ENCODE measurements at places on chromosomes 4 and X.

- no peaks in the 10 kb centered on the region for H3K4me1 ChIP-seq
- no peak overlapping the region for H3K27ac ChIP-seq
- H3K27me3 ChIP-seq, result no peaks in the 10 kb centered on the region
- H3K36me3 ChIP-seq, result no peaks in the 10 kb centered on the region
Measured at GRCh38 chr4:109182696-109183095, 119.8 kb downstream of the COL25A1 start.

DNA sequence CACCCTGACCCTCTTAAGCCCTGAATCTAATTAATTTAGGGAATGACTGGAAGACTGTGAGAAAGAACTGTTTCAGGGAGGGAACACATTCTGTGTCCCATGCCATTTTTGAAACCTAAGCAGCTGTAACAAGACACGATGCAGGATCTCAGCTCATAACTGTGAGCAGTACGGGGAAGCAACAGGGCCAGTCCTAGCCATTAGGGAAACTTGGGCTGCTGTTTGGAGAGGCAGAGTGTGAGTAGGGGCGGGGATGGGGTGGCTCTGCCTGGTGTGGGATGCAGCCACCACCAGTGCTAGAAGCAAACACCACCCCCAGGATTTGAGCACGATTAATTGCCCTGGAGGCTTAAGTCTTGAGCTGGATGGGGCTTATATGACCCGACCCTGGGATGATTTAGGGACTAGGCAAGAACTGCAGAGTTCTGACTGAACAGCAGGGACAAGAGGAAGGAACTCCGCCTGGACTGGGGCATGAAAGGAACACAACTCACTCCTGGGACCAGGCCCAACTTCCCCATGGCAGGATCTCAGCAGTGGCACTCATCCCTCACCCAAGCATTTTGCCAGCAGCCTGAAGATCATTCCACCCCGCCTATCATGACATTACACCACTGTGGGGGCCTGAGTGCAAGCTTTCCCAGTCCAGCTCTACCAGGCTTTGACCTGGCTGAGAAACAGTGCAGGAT lies 43.1 kb downstream of the ATRX start:
- peak; percentile 3 for DNase-seq
- no peaks in the 10 kb centered on the region for H3K27me3 ChIP-seq
- H3K4me1 ChIP-seq, result no peaks in the 10 kb centered on the region
- H3K36me3 ChIP-seq, result no peaks in the 10 kb centered on the region

DNA sequence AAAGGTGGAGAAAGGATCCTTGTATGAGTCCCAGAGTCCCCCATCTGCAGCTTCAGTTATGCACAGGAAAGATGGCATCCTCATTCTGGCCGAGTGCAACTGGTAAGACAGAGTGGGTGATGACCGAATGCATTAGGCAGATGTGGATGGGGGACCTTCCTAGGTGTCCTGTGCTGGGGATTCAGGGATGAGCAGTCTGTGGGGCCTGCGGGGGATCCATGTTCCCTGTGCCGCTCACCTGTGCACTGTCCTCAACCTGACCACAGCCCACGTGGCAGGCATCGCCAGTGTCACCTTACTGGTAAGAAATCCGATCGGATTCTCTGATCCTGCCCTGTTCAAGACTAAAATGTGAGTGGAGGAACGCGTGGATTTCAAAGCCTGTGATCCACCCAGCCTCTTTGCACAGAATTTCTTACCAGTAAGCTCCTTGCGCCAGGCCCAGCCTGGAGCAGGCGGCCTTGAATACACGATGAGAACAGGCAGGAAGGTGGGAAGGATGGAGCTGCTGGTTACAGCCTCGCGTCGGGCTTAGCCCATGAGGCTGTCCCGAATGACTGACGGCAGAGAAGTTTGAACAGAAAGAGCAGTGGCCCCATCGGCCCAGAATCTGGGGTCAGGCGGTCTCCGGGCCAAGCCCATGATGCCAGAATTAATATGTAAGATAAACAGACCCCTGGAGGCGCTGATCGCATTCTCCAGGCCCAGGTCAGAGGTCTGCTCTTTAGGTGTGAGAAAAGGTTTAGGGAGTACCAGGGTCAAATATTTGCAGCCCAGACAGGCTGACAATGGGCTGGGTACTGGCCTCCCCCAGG lies 56.5 kb downstream of the CPZ start:
- H3K4me3 ChIP-seq, result no peak overlapping the region
- H3K4me1 ChIP-seq, result no peaks in the 10 kb centered on the region
- H3K36me3 ChIP-seq, result no peaks in the 10 kb centered on the region
- peaks cover 2% of the 10 kb centered on the region for H3K27me3 ChIP-seq
- DNase-seq, result no peak
- no peak overlapping the region for H3K27ac ChIP-seq

GRCh38 chr4:121071640-121072223 lies 603 bp downstream of the NDNF start:
- H3K36me3 ChIP-seq, result no peaks in the 10 kb centered on the region
- DNase-seq, result no peak
- H3K4me1 ChIP-seq, result no peaks in the 10 kb centered on the region
- H3K4me3 ChIP-seq, result peak overlapping the region; percentile 41
- peak overlapping the region; percentile 61 for H3K27ac ChIP-seq
- H3K27me3 ChIP-seq, result no peaks in the 10 kb centered on the region

GRCh38 chrX:47030339-47030738 lies 47.9 kb upstream of the RGN start:
- no peaks in the 10 kb centered on the region for H3K4me1 ChIP-seq
- no peaks in the 10 kb centered on the region for H3K36me3 ChIP-seq
- DNase-seq, result peak; percentile 39
- no peak overlapping the region for H3K4me3 ChIP-seq

GRCh38 chr4:142567620-142568451 lies 278.3 kb downstream of the INPP4B start:
- H3K27ac ChIP-seq, result no peak overlapping the region
- no peaks in the 10 kb centered on the region for H3K27me3 ChIP-seq
- DNase-seq, result no peak
- H3K4me1 ChIP-seq, result no peaks in the 10 kb centered on the region
- H3K4me3 ChIP-seq, result no peak overlapping the region

GRCh38 chr4:13329340-13329850 lies 154.7 kb downstream of the RAB28 start:
- H3K36me3 ChIP-seq, result no peaks in the 10 kb centered on the region
- DNase-seq, result no peak
- H3K27ac ChIP-seq, result no peak overlapping the region
- no peaks in the 10 kb centered on the region for H3K27me3 ChIP-seq
- no peak overlapping the region for H3K4me3 ChIP-seq
